GM13977 (cell line): ENCODE measurements at places on chromosomes 4 and X.

GRCh38 chr4:172573899-172574298, 594.7 kb upstream of the GALNT7 start:
- DNase-seq: no peak

- DNase-seq: no peak
Observed at GRCh38 chr4:96841801-96842200, 1001.9 kb downstream of the PDHA2 start.

DNA sequence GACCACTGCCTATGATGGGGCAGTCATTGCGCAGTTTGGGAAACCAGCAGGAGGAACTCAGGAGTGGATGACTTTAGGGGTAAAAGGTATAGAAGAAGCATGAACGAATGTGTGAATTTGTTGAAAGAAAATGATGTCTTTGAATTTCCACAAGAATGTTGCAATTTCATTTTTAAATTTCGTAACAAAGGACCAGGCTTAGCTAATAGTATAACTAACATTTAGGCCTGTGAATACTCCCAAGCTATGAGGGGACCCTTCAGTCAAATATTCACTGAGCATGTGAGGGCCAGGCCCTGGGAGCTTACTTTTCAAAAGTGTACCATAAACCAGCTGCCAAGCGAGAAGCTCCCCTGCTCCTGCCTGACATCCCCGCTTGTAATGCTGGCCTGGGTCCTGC, 5.3 kb downstream of the MPC1L start:
- no peak for DNase-seq

- no peak for DNase-seq
Observed at GRCh38 chr4:87938746-87939145, 36.8 kb upstream of the SPP1 start.

GRCh38 chrX:129559783-129560182, 19.7 kb downstream of the OCRL start:
- no peak for DNase-seq

GRCh38 chr4:145979160-145979559, 40.5 kb upstream of the ZNF827 start:
- no peak for DNase-seq

- DNase-seq: no peak
Observed at GRCh38 chrX:96707804-96708203, 23.2 kb downstream of the DIAPH2 start.

GRCh38 chr4:176780995-176781738, 11.6 kb downstream of the VEGFC start:
- no peak for DNase-seq

GRCh38 chr4:52552778-52553177, 106.3 kb downstream of the USP46 start:
- no peak for DNase-seq

- peak; percentile 26 for DNase-seq
Observed at GRCh38 chr4:67549123-67549522, 3.8 kb upstream of the CENPC start.

DNA sequence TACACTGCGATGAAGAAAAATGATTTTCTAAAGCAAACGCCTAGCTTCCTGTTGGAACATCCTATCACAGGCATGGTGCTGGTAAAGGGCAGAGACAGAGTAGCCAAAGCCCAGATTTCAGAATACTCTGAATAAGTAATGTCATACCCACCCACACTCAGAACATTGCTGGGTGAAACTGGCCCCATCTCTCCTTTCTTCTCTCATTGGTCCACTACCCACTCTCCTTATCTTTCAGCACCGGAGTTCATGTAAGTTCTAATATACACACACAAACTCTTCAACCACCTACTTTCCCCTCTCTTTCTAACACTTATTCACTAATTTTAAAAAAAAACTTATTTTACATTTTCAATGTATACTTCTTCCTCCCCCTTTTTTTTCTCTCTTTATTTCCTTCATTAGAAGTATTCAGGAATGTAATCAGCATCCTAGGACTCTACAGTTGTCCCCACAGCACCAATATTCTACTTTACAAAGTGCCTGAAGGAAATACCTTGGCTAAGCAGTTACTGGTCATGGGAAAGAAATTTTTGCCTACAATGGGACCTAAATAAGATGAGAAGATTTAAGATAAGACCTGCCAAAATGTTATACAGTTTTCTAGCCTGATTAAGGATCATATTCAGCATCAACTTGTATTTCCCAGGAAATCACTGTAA, 63.0 kb downstream of the SEC24D start:
- no peak for DNase-seq
